ENCODE measurements at places on chromosomes 16 and 17. TPM values are rescaled to one million over a fixed set of nuclear protein-coding genes. Genes with fewer than 3 reads are reported as not detected.

ANKS3 gene
- 9.1 TPM for total RNA-seq

CDH16 gene
- total RNA-seq = 0.16 TPM

BCO1 gene
- total RNA-seq = not detected

SPIRE2 gene
- 0.54 TPM for total RNA-seq

SP6 gene
- 0.19 TPM for total RNA-seq

KRT24 gene
- total RNA-seq = not detected

PERCC1 gene
- 0.35 TPM for total RNA-seq

COPRS gene
- 60.0 TPM for total RNA-seq

CDT1 gene
- total RNA-seq = 0.65 TPM

SLC52A1 gene
- total RNA-seq = not detected

HAGHL gene
- total RNA-seq = 18.7 TPM

SLC22A31 gene
- total RNA-seq = not detected

CPHXL2 gene
- total RNA-seq = not detected

TBC1D3H gene
- not detected for total RNA-seq

FKBP10 gene
- 11.7 TPM for total RNA-seq

NME1 gene
- 18.8 TPM for total RNA-seq

KRT16 gene
- total RNA-seq = not detected

CHAD gene
- 0.16 TPM for total RNA-seq

GPR179 gene
- not detected for total RNA-seq

GAST gene
- total RNA-seq = not detected

HOXB4 gene
- 0.38 TPM for total RNA-seq

KIF2B gene
- total RNA-seq = not detected

SARM1 gene
- 6.2 TPM for total RNA-seq

HOXB7 gene
- total RNA-seq = 0.41 TPM

IGF2BP1 gene
- not detected for total RNA-seq

CDRT15L2 gene
- not detected for total RNA-seq

ASPA gene
- 3.8 TPM for total RNA-seq

SMIM36 gene
- not detected for total RNA-seq

CCL1 gene
- total RNA-seq = not detected

TBX4 gene
- total RNA-seq = not detected

ACAP1 gene
- total RNA-seq = 14.0 TPM

Data from Right ventricle myocardium inferior (tissue), 1 donor.